ENCODE measurements at places on chromosomes 4 and X.

DNA sequence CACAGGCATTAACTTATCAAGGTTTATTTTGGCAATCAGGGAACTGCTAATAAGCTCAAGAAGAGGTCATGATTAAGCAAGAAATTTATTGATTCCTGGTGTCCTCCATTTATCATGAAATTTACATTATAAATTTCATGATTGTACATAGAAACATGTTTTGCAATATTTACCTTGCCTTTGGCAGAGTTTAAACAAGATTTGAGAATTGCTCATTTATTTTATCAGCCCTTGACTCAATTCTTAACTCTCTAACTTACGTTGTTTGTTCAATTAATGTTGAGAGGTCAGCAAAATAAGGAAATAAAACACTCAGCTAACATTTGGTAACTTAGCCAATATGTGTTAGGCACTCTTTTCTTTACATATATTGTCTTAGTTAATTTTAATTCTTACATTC is 286.6 kb downstream of the SLC7A11 start:
- no peak for DNase-seq

DNA sequence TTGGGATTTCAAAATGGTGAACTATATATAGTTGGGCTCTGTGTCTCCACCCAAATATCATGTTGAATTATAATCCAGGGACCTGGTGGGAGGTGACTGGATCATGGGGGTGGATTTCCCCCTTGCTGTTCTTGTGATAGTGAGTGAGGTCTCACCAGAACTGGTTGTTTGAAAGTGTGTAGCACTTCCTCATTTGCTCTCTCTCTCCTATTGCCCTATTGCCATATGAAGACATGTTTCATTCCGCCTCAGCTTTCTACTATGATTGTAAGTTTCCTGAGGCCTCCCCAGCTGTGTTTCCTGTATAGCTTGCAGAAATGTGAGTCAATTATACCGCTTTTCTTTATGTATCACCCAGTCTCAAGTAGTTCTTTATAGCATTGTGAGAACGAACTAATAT is 545.6 kb downstream of the TRAM1L1 start:
- no peak for DNase-seq

DNA sequence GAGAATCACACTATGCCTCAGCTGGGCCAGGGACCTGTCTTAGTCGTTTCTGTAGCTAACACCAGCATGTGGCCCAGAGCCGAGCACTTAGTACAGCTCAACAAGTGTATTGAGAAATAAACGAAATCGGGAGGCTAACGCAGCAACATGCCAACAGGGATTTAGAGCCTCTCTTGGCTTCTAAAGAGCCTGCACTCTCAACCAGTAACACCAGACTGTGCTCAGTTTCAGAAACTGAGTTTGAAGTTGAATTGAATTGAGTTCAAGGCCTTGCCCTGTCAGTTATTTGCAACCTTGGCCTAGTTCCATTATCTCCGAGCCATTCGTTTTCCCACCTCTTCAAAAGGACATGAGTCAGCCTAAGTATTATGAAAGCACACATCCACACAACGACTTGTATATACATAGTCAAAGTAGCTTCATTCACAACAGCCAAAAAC is 71.3 kb upstream of the LDB2 start:
- DNase-seq: no peak

- peak; percentile 95 for DNase-seq
These were observed 2.5 kb downstream of the AKAP4 start for GRCh38 chrX:50198348-50198747.

- DNase-seq: no peak
These were observed 11.7 kb downstream of the AFP start for GRCh38 chr4:73447671-73448070.

DNA sequence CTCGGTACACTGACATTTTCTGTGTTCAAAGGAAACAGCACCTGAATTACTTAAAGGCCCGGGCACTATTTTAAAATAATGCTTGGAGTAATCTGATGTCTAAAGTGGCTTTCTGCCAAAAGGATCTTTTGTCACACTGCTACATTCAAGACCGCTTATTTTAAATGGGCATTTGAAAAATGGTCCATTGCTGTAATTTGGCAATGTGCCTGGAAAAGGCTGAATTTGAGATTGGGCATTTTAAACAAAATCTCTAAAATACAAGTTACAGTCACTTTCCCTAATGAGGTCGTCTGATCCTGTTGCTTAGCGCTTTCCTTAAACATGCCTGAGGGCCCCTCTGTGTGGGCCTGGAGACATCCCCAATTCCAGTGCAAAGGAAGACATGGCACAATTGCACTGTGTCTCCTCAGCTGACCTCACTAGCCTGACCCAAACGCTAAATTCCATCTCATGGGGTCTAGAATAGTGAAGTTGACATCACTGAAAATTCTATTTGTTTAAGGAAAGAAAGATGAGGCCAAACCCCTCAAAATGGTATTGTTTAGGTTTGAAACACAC is 214.2 kb downstream of the GPC3 start:
- no peak for DNase-seq

GRCh38 chrX:87805829-87806490 is 288.4 kb downstream of the KLHL4 start:
- no peak for DNase-seq

GRCh38 chrX:154433605-154434004 is 3.3 kb upstream of the GDI1 start:
- no peak for DNase-seq

GRCh38 chr4:119204916-119205315 is 7.6 kb upstream of the USP53 start:
- no peak for DNase-seq

DNA sequence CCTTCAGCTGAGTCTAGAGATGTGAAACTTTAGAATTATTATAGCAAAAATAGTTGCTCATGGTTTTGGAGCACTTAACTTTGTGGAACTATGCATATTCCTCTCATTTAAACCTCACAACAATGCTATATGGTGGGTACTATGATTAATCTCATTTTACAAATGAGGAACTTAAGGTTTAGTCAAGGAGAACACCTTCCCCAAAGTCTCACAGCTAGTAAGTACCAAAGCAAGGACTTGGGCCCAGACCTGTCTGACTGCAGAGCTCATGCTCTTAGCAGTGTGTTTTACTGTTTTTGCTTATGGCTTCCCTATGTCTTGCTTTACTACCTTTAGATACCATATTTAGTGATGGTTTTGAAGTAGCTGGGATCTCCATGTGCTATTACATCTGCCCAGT is 5.1 kb downstream of the UBE2A start:
- DNase-seq: no peak

- DNase-seq: no peak
These were observed 307.5 kb upstream of the ANXA10 start for GRCh38 chr4:167784826-167785225.

DNA sequence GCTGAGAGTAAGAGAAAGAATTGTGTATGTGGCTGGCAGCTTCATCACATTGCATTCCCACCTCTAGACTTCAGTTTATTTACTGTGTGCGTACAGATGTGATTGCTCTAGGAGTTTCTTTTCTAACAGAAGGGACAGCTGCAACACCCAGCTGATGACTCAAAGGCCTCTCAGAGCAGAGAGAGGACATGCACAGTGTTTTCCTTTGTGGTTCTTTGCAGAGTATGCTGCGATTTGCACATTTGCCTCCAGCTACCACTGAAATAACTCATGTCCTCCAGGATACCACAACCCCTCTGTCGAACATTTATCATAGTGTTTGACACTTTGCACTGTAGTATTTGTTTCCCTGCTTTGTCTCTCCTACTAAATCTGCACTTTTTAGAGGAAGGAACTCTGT is 294.1 kb downstream of the STIM2 start:
- DNase-seq: no peak

DNA sequence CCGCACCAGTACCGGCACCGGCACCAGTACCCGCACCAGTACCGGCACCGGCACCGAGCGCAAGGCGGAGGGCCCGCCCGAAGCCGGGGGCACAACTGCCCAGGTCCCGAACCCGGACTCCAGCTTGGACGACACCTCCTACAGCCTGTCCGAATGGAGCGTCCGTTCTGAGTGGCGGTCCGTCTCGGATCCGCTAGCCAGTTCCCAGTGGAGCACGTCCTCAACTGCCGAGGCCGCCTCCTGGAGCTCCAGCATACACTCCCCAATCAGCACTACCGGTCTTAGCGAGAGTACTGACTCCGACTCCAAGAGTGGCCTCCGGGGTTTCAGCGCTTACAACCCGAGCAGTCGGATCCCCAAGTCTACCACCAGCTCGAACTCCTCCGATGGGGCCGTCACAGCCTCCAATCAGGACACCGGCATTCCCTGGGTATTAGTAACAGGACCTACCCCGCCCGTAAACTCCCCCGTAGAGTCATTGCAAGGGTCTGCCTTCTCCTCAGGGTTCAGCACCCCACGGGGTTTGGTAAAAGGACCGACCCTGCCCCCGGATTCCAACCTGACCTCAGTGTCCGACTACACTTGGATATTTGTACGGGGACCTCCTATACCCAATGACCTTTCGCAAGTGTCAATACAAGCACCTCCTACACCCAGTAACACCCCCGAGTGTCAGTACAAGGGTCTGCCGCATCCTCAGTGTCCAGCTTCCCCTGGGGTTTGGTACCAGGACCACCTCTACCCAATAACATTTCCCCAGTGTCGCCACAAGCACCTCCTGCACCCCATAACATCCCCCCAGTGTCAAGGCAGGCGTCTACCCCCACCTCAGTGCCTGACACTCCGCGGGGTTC is 721 bp upstream of the MAOA start:
- no peak for DNase-seq

- DNase-seq: no peak
These were observed 4.5 kb downstream of the GPM6A start for GRCh38 chr4:175807547-175807946.

DNA sequence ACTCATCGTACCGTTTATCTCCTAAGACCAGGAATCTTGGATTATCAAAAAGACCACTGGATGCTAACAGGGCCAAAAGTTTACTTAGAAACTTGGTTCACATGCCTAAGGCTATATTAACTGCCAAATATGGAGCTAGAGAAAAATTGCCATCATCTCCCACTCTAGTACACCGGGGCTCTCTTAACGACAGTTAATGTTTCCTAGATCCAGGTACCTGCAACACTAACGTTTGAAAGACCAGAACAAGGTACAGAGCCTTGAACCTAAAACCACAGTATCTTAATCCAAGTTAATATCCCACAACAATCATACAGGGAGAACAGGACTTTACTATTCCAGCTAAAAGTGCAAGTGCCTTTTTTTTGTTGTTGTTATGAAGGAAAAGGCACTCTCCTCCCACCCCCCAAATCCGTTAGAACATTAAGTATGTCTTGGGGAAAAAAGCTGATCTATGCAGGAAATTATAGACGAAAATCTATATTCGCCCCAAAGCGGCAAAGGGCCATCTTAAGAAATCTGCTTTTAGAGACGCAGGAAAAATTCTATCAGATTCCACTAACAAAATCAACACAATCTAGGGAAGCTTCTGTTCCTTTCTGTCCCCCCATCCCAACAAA is 1.3 kb downstream of the G3BP2 start:
- DNase-seq: no peak

DNA sequence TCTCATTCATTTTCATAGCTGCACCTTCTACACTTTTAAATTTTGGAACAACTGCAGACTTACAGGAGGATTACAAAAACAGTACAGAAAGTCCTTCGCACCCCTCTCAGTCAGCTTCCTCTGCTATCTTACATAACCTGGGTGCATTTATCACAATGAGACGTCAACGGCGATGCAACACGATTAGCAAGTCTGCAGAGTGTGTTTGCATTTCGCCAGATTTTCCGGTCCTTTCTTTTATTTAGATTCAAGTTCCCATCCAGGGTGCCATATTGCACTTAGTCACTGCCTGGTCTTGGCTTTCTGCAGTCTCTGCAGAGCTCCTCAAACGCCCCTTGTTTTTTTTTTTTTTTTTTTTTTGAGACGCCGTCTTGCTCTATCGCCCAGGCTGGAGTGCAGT is 85.9 kb downstream of the ASMT start:
- no peak for DNase-seq

- no peak for DNase-seq
These were observed 2293.1 kb downstream of the PCDH7 start for GRCh38 chr4:33013282-33013681.

- DNase-seq: no peak
These were observed 58.0 kb upstream of the ZFP42 start for GRCh38 chr4:187937557-187937956.

- no peak for DNase-seq
These were observed 2.0 kb downstream of the SMIM14 start for GRCh38 chr4:39636531-39637184.

DNA sequence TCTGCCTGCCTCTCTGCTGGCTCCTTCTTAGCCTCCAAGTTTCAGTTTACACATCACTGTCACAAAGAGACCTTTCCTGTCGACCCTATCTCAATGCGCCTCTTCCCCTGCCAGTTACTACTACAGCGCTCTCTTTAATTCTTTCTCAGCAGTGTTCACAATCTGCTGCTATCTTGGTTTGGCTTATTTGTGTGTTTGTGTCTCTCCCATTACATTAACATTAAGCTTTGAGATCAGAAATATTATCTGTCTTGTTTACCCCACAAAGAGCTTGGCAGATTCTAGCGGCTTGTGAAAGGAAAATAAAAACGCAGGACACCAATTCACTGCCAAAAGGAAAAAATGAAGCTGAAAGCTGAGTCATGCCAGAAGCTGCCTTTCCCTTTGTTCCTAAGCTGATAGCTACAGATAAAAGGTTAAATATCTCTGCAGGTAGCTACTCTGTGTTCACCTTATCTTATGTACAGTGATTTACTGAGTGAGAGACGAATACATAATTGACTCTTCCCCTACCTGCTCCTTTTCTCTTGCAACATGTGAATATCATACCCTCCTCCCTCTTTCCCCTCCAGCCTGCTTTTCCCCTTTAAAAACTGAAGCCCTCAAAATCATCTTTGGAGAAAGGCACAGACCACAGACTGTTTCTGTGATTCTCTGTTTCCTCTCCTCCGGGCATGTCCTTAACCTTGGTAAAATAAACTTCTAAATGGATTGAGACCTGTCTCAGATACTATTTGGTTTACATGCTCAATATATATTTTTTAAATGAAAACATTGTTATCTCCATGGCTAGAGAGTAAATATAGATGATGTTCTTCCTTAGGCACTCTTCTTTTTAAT is 19.3 kb upstream of the SLC9A7 start:
- DNase-seq: no peak

GRCh38 chrX:41408576-41408975 is 38.6 kb upstream of the NYX start:
- no peak for DNase-seq

DNA sequence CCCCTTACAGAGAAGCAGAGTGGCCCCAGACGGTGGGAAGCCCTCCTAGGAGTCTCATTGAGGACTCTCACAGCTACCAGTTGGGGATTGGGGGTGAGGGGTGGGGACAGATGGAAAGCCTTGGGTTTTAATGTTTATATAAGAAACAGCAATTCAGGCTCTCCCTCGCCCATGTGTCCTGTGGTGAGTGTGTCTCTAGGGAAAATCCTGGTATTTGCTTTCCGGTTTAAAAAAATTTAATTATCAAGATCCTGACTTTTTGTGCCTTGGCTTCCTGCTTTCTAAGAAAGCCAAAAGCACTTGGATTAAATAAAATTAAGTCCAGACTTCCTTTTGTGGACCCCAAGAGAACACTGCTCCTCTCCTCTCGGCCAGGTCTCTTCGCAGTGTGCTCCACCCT is 93.8 kb downstream of the SOWAHB start:
- DNase-seq: no peak

DNA sequence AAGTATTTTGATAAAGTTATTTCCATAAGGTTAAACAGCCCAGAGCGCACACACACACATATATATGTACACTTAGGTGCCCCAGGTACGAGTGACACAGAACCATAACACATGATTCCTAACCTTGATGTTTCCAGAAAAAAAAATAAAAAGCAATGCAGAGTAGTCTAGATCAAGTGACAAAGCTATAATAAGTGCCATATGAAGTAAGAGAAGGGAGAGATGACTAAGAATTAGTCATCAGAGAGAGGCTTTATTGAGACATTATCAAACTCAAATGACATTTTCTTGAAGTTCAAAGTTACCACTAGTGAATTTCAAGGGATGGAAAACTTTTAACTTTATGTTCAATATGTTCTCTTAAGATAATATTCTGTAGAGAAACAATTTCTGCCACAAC is 215.0 kb downstream of the HTR2C start:
- no peak for DNase-seq

Data from CMK (cell line).